T-helper 17 cell (primary cell): ENCODE measurements at places on chromosomes 1 and 21. TPM values are rescaled to one million over a fixed set of nuclear protein-coding genes. Genes with fewer than 3 reads are reported as not detected.

DNA sequence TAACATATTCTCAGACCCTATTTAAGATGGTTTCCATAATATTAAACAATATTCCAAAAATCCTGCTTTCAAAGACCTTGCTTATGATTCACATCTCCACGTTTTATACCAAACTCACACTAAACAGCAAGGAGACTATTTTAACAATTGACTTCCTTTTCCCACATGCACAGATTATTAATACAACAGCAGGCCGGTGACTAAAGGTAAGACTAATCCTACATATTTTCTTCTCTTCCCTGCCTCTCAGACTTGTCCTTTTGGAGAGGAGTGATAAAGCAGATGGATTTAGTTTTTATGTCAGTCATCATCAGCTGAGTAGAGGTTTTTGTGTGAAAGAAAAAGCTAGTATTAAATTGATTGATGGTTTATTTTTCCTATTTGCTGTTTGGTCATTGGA is 400.6 kb downstream of the NTNG1 start:
- no peak for DNase-seq

GRCh38 chr1:100879422-100879821 is 15.2 kb downstream of the EXTL2 start:
- DNase-seq, result no peak

GRCh38 chr1:39158327-39159086 is 46.0 kb upstream of the MACF1 start:
- no peak for DNase-seq

DNA sequence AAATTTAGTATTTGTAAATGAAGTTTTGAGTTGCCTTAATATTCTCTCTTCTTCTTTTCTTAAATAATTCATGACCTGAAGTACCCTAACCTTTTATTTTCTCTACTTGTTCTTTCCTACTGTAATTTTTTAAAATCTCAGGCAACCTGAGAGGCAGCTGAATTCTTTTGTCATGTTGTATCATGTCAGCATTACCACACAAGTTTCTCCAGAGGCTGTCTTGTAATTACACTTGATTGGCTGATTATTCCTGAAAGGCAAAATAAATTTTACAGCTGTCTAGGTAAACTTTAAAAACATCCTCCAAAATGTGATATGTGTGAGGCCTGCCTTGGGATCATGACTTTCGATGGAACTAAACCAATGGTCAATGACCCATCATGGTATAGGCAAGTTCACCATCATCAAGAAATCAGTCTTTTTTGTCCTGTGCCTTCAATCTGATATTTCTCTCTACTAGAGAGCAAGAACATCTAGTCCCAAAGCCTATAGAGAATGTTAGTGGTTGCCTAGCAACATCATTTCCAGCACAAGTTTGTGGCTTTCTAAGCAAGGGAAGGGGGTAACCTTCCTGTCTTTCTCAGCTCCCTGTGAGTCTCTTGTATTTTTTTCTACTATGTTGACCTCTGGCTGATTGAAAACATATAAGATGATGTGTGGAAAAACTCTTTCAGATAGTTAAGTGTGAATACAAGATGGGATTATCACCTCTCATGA is 115.5 kb downstream of the GABPA start:
- no peak for DNase-seq

- no peak for DNase-seq
Measured at GRCh38 chr21:46605767-46606426, 1.0 kb upstream of the S100B start.

DNA sequence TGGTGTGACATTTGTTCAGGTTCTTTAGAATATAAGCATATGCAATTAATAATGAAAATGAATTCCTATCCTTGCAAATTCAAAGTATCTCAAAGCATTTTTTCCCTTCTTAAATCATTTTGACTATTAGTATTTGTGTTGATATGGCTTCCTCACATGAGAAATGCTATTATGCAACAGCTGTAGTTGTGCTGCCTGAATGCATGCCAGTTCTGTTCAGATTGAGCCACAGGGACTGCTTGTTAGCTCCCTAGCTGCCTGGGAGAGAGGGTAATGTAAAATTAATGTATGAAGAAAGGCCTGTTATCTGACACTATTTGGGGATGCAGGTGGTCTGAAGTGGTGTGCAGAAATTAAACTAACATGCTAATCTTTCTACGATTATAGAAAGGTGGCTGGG is 45.5 kb downstream of the CACHD1 start:
- no peak for DNase-seq

KLHDC8A gene
- not detected for total RNA-seq

DNA sequence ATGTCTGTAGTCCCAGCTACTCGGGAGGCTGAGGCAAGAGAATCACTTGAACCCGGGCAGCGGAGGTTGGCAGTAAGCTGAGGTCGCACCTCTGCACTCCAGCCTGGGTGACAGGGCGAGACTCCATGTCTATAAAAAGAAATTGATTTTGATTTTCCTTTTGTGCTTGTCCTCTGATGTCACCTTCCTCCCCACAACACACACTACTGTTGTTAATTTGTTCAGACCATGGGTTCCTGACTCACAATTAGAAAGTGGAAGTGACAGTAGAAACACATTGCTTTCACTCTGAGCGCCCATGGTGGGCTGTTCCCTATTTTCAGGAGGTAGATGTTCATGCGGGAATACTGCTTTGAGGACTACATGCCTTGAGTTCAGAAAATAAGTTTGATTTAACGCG is 165.5 kb upstream of the KCNJ6 start:
- no peak for DNase-seq

- no peak for DNase-seq
Measured at GRCh38 chr1:46996659-46997281, 26.7 kb upstream of the CYP4X1 start.

POTED gene
- not detected for total RNA-seq

- DNase-seq, result no peak
Measured at GRCh38 chr1:167440345-167440744, 78.0 kb downstream of the CD247 start.

DNA sequence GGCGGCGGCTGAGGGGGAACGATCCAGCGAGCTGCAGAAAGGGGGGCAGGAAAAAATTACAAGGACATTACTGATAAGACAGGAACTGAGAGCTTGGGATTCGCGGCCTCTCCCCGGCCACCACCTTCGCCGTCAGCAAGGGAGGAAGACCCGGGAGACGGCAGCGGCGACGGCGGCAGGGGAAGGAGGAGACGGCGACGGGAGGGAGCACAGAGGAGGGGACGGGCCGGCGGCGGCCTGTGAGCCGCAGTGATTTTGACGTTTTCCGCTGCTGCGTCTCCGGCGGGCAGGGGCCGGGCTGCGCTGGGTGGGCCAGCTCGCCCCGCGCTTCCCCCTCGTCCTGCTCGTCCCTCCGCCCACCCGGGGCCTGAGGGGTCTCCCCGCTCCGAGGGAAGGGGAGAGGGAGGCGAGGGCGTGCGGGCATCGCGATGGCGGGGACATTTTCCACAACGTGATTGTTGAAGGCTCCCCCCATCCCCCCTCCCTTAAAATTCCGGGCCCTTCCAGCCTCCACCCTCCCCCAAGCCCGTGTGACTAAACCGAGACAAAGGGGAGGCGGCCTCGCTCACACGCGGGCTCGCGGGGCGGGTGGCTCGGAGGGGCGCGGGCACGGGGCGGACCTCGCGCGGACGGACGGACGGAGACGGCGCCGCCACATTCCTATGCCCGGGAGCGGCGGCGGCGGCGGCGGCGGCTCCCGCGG is 407 bp downstream of the CAMSAP2 start:
- peak; percentile 31 for DNase-seq

NBPF11 gene
- total RNA-seq, result 19.1 TPM

DNA sequence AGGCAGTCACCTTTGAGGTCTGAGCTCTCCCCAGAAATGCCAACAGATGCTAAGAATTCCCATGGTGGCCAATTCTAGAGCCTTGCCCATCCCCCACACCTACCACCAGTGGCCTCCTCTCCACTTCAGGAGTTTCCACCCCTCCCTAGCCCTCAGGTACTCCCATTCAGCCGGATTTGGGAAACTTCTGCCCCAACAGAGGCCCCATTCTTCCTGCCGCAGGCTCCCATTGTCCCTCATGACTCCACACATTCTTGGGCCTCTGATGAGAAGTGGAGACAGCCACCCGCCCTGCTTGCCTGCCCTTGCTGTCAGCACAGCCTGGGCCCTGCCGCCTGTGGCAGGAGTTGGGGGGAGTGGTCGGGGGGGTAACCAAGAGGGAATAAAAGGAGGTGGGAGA is 4.6 kb downstream of the BLACAT1 start:
- no peak for DNase-seq

- DNase-seq, result no peak
Measured at GRCh38 chr1:121558514-121558913, 373.7 kb downstream of the SRGAP2C start.

DNA sequence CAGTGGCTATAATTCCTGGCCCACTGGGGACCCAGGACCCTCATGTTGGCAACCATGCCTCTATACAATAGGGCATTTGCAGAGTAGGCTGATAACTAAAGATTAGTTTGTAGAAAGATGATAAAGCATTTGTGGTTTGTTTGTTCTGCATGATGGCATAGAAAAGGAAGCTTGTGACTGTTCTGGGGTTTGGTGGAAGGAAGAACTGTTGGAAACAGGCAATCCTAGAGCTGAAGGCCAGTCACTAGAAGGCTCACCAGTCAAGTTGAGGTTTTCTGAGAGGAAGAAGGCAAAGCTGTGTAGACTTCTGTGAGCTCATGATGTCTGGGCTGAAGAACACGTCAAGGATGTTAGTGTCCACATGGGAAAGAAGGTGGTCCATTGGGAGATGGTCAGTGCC is 140.3 kb upstream of the VANGL1 start:
- no peak for DNase-seq

- no peak for DNase-seq
Measured at GRCh38 chr21:45246386-45247320, 41.0 kb downstream of the POFUT2 start.

DNA sequence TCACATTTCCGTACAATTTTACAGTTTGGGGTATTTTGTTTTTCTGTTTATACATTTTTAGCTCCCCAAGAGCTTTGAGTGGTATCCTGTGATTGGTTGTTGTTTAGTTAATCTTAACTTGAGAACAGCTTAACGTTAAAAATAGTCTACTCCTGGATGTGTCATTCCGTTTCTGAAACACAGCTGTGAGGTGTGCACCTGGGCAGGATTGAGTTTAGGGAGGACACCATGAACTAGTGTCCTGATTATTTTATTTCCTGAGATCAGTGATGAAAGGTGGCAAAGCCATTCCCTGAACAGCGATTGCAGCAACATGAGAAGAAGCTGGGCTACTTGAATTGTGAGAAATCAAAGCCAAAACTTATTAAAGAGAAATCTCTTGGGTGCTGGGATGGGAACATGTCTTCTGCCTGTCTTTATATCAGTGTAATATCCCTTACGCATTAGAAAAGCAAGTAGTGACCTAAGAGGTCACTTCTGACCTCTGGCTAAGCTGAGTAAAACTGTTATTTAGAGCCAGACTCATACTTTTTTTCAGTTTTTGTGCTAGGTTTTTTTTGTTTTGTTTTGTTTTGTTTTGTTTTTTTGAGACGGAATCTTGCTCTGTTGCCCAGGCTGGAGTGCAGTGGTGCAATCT is 43.4 kb downstream of the ZBTB40 start:
- DNase-seq, result no peak

SMCP gene
- not detected for total RNA-seq

- no peak for DNase-seq
Measured at GRCh38 chr1:38671221-38671620, 188.4 kb downstream of the RRAGC start.

DNA sequence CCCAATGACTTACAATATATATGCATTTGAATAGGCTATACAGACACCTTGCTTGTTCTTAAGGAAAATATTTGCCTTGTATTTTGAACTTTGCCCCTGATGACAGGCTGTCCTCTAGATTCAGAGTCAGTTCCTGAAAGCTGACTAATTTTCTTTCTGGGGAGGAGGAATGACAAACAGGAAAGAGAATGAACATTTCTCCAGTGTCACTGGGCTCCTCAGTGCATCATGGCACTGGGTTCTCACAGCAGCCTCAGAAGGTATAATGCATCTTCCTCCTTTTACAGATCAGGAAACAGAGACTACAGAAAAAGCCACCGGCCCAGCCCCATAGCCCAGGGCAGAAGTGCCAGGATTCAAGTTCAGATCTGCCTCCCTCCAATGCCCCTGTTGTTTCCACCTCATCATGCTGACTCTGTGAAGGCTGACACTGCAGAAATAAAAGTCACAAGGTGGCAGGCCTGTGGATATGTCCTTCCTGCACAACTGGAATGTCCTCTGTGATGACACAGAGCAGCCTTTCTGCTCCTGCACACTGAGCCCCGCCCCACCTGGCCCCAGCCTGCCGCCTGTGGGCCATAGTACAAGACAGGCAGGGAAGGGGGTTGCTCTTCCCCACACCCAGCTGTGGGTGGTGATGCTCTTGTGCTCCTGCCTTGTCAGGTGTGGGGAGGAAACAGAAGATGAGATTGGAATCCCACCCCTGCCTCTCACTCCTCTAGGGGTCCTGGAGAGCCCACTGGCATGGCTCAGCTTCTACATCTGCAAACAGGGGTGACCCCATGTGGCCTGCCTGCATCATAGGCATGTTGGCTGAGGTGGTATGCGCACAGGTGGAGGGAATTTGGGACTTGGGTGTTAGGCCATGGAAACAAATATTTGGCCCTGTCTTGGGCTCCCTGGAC is 6.4 kb downstream of the TTC22 start:
- no peak for DNase-seq

NTMT2 gene
- total RNA-seq, result not detected

DNA sequence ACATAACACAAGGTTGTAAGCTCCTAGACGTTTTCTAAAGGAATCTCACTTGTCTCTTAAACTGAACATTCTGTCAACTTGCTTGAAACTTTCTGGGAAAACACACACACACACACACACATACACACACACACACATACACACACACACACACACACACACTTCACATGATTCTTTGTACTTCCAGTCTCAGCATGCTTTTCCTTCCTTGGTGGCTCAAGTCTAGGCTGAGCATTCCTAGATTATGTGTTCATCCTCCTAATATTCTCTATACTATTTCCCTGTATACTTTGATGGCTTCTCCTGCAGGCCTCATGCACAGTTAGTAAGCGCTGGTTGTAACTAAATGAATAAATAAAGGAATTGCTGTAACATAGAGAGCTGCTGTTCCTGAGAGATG is 372.1 kb downstream of the PTPRC start:
- no peak for DNase-seq

DNA sequence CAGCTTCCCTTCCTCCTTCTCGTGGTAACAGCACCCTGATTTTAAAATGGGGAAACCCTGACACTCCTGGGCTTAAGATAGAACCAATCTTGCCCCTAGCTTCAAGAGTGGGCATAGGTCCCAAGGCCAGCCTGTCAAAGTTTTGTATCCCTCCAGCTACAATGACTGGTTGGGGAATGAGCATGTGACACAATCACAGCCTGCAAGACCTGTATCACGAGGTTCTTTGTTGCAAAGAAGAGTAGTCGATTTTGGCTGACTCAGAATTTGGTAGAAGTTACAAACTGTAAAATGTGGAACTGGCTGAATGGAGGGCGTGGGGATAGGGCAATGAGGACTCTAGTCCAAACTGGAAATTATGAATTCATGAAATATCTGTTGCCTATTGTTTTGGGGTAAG is 18.7 kb downstream of the CTSK start:
- DNase-seq, result no peak

DNA sequence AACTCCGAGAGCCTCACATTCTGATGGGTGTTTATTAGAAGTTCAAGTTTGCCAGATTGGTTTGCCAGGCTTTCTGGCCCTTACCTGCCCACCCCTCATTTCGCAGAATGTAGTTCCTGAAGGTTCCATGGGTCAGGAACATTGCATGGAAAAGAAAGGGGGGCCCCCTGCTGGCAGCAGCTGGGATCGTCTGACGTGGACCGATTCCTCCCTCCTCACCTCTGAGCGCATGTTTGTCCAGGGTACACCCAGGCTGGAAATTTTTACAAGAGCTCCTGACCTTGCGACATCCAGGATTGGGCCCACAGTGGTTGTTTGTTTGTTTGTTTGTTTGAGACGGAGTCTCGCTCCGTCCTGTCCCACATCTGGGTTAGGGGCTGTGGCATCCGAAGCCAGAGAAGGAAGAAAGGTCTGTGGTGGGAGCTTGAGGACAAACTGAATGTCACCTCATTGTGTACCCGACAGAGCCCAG is 126.0 kb upstream of the TMEM51 start:
- no peak for DNase-seq
